Activated T-cell treated with anti-CD3 and anti-CD28 coated beads, Interleukin-2, amount 50 U/mL, for 48 hours (primary cell): ENCODE measurements at places on chromosomes 7 and 10.
A peak's percentile ranks its signal among the peaks of the same experiment; 100 is the strongest.

DNA sequence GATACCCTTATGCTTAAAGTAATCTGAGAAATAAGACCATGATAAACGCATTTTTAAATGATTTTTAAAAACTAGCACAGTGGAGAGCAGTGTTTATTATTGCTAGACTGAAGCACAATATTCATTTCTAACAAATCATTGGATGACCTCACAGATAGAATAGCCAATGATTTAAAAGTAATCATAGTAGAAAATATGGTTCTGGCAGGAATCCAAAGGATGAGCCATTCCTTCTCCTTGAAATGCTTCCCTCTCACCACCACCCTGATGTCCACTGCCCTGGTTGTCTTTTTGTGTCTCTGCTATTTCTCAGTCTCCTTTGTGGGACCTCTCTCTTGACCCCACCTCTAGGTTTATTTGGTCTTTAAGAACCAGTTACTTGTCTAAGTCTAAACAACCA lies 64.9 kb downstream of the PRKG1 start:
- DNase-seq = no peak

- DNase-seq = no peak
Observed at GRCh38 chr10:10527861-10528562, 489.7 kb upstream of the CELF2 start.

DNA sequence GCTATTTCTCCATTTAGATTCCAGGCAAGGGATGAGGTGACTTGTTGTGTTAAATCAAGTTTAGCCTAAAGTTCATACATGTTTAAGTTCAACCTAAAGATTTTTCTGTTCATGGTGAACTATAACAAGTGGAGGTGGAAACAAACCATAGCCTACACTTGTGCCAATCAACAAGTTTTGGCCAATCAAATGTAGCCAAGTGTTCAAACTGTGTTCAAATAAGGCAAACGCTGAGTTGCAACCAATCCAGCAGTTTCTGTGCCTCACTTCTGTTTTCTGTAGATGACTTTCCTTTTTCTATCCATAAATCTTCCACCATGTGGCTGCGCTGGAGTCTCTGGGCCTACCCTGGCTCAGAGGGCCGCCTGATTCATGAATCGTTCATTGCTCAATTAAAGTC lies 4.5 kb upstream of the VOPP1 start:
- DNase-seq = no peak

GRCh38 chr7:20005081-20005480 lies 212.1 kb downstream of the MACC1 start:
- no peak for DNase-seq

DNA sequence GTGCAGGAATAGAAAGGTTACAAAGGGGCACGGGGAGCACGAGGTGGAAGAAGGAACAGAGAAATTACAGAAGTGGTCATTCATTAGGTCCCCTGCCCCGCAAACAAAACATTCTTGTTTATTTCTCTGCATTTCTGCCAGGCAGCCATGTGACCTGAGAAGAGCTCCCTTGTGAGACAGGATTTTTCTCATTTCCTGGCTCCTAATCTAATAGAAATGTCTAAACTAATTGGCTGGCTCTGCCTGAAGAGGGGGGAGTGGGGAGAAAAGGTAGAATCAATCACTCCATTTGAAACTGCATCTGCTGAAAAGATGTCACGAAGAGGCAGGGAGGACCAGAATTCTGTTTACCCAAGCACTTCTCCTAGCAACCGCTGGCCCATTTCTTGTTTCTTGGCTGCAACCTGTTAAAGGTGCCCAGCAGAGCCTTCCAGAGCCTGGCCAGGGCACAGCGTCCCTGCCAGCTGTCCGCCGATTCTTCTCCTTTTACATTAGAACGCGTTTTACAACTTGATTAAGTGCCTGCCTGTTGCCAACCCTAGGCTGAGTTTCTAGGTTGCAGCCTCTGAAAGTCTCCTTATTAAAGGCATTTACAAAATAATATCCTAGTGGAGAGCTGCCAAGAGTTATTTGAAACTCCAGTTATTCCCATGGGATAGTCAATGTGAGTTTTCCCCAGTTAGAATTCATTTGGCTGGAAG lies 1227.6 kb downstream of the TYW1 start:
- no peak for DNase-seq

- DNase-seq = no peak
Observed at GRCh38 chr7:38000272-38000671, 79.8 kb downstream of the EPDR1 start.

- DNase-seq = no peak
Observed at GRCh38 chr7:8189625-8190024, 72.3 kb downstream of the ICA1 start.

- DNase-seq = no peak
Observed at GRCh38 chr7:49805371-49806007, 32.1 kb downstream of the VWC2 start.

- peak; percentile 5 for DNase-seq
Observed at GRCh38 chr10:47019155-47020145, 108.2 kb downstream of the PTPN20 start.

- DNase-seq = no peak
Observed at GRCh38 chr7:134420424-134421125, 38.3 kb downstream of the AKR1B1 start.

DNA sequence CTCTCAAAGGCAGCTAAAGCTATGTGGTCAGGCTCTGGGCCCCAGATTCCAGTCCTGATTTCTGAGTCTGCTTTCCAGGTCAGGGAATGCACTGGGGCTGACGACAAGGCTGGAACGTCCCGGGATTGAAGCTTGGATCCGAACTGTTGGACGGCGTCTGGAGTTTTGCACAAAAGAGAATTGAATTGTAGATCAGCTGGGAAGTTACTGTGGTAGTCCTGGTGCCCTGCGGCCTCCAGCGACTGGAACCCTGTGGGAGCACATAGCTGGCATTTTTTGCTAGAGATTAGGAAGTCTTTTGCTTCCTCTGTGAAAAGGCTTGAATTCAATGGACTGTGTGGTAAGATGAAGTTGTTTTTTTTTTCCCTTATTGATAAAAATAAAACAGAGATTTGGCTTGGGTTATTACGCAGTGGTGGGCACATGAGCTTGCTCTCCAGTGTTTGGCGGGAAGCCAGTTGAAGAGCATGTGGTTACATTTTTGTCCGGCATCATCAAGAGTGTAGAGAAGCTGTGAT lies at the start of gene HK1:
Gene HK1 (plus strand): TSS at position 51 of the 518 bp plus-strand sequence.
- no peak for DNase-seq

- no peak for DNase-seq
Observed at GRCh38 chr10:124590216-124591122, 128.8 kb downstream of the LHPP start.
